ENCODE measurements at places on chromosomes 16 and 17.

GRCh38 chr17:29172589-29172988 lies 7.6 kb downstream of the MYO18A start:
- no peak for DNase-seq

DNA sequence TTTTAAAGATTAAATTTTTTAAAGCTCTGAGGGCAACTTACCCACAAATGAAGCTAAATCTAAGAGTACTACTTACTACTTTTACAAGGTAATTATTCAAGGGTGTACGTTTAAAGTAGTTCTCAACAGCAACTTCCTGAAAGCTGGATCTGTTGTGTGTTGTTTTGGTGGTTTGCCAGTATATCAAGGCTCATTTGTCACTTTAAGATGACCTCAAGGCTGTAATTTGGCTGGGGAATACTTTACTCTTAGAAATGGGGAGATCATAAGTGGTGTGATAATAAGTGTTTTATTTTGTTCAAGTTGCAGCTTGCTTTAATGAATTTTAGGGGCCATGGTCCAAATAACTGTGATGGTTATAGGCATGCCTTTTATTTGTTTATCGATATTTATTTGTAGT lies 30.4 kb downstream of the AP2B1 start:
- no peak for DNase-seq

GRCh38 chr17:81164371-81165245 lies 699 bp upstream of the PVALEF start:
- no peak for DNase-seq

- no peak for DNase-seq
Observed at GRCh38 chr16:25966172-25967097, 274.7 kb downstream of the HS3ST4 start.

DNA sequence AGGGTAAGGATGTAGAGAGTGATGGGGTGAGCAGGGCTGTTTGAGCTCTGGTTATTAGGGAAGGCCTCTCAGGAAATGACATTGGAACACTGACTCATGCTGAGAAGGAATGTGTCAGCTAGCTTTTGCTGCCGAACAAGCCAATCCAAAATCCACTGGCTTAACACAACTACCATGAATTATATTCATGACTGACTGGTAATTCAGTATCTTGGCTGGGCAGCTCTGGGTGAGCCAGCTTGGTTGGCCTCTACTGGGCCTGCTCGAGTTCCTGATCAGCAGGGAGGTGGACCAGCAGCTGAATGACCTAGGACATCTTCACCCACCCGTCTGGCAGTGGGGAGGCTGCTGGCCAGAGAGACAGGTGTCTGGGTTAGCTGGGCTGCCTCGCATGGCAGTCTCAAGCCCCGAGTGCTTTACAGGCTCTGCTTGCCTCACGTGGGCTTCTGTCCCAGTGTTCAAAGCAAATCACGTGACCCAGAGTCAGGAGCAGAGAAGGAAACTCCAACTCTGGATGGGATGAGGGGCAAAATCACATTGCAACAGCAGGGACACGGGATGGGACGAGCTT lies 209.4 kb downstream of the KATNIP start:
- DNase-seq: no peak

DNA sequence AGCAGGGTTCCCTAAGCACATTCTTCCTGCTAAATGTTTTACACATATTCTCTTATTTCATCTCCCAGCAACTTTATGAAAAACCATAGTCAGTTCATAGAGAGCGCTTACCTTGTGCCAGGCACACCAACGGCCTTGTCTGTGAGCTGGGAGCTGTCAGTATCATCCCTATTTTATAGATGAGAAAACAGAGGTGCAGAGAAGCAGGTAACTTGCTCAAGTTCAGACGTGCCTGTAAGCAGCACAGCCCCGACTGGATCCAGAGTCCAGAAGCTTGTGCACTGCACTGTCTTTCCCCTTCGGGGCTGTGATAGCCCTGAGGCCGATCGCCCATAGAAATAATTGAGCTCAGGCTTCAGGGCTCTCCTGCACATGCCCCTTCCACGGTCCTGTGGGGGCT lies 6.2 kb downstream of the AQP8 start:
- DNase-seq: no peak

DNA sequence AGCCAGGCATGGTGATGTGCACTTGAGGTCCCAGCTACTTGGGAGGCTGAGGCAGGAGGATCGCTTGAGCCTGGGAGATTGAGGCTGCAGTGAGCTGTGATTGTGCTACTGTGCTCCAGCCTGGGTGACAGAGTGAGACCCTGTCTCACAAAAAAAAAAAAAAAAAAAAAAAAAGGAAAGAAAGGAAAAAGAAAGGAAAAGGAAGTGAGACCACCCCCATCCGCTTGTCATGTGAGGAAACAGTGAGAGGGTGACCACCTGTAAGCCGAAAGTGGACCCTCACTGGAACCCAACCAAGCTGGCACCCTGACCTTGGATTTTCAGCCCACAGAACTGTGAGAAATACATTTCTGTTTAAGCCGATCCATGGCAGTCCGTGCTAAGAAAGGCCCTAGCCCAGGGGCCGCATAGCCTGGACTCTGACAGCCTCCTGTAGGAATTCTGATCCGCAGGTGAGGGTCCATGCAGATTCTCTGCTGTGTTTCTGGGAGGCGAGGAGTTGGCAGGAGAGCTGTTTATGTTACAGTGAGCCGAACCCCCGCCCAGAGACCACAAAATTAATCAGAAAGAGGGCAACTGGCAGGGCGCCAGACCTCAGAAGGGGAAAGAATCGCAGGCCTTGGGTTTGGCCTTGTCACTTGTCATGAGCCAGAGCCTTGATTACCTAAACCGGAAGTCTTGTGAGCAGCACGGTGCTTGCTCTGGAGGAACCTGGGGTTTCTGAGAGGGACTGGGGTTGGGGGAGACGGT lies 945 bp downstream of the SGSH start:
- peak; percentile 92 for DNase-seq

DNA sequence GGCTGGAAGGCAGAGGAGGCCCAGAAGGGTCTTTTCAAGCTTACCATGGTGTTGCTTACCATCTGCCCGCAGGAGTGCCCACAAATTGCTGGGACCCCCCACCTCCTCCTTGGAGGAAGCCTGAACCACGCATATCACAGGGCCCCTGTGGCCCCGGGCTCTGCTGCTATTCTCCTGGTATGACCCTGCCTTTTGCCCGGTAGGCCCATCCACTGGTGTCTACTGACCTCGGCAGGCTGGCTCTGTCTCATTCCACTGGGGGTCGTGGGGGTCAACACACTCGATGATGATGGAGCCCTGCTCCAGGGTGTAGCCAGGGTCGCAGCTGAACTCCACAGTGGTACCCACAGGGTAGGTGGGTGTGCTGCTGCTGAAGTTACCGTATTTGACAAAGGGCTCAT lies 8.2 kb upstream of the PHF12 start:
- no peak for DNase-seq

DNA sequence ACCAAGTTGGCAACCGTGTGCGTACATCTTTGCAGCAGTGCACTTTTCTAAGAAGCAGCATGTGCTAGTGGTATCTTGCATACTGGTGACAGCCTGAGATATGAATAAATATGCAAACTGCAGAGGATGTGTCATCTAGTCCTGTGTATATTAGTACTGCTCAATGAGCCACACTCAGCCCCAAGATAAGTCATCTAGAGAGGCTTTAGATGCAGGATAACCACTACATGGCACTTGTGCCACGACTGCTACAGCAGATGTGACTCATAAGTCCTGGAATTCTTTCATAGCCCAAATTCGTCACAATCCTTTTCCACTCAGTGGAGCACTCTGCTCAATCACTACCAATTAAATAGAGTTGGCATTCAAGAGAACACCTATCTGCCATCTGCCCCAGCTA lies 171.5 kb downstream of the AXIN2 start:
- no peak for DNase-seq

GRCh38 chr16:13005721-13006247 lies 104.4 kb downstream of the SHISA9 start:
- DNase-seq: no peak

DNA sequence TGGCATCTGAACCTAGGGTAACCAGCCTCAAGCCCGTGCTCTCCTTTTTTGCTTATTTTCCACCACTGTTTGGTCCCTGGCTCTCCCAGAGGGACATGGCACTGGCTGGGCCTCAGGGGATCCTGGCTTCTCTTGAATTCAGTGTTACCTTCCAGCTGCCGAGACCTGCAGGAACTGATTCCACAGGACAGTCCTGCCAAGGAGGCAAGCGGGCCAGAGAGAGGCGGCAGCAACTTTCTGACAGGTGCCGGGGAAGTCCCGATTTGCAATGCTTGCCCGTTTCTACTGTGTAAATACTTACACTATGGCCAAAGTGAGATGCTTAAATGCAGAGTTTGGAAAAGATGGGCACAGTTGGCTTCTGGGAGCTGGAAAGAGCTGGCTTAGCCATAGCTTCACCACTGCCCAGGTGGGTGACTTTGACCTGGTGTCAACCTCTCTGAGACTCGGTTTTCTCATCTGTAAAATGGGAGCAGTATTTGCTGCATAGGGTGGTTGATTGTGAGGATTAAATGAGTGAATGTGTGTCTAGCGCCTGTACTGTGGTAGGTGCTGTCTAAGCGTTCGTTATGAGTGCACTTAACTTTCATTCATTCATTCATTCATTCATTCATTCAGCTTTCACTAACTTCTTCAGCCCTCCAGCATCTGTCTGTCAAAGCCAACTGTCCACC lies 124.9 kb downstream of the CMIP start:
- DNase-seq: no peak

DNA sequence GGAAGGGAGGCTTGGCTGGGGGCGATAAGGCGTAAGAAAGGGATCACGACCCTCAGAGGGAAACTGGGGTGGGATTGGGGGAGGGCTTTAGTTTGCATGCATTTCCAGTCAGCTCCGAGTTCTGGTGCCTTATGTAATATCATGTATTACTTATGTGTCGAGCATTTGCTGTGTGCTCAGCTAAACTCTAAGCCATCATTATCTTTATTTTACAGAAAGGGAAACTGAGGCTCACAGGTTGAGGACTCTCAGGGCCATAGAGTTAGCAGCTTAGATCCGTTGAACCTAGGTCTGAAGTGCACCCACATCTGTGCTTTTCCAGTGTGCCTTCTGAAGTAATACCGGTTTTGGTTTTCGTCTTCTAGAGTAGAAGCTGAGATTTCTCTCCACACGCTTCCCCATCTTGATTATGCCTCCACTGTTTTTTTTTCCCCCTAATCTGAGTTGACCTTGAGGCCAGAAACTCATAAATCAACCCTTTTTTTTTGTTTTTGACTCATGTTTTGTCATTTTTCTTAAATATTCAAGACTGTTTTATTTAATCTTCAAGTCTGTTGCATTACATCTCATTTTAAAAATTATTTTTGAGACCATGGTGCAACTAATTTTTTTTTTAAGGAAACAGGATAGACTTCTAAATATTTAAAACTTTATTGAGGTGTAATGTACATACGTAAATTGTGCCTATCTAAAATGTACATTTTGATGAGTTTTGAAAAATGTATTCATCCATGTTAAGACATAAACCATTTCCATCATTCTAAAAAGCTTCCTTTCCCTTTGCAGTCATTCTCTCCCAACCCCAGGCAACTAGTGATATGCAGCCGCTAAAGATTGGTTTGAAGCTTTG lies 741 bp downstream of the CYB5B start:
- DNase-seq: no peak

- no peak for DNase-seq
Observed at GRCh38 chr16:51150888-51151320, at the start of gene SALL1. Gene SALL1 (minus strand): TSS chr16:51151270. CDS start chr16:51151241, 29 bp downstream.

GRCh38 chr17:68381076-68381900 lies 76.0 kb downstream of the WIPI1 start:
- no peak for DNase-seq

DNA sequence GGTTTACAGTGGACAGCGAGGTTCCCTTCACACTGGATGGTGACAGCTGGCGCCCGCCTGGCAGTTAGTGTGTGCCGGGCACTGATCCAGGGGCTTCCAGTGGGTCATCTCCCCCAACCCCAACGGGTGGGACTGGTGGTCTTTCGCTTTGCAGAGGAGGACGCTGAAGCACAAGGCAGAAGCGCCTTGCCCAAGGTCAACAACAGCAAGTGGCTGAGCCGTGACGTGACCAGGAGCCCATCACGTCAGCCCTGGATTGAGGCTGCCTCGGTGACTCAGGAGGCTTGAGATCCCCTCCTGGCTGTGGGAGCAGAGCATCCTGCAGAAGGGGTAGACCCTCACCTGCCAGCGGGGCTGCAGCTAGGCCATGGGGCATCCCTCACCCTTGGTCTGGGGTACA lies 215.3 kb downstream of the RBFOX3 start:
- no peak for DNase-seq

GRCh38 chr17:78611607-78612006 lies 34.4 kb upstream of the DNAH17 start:
- DNase-seq: no peak

DNA sequence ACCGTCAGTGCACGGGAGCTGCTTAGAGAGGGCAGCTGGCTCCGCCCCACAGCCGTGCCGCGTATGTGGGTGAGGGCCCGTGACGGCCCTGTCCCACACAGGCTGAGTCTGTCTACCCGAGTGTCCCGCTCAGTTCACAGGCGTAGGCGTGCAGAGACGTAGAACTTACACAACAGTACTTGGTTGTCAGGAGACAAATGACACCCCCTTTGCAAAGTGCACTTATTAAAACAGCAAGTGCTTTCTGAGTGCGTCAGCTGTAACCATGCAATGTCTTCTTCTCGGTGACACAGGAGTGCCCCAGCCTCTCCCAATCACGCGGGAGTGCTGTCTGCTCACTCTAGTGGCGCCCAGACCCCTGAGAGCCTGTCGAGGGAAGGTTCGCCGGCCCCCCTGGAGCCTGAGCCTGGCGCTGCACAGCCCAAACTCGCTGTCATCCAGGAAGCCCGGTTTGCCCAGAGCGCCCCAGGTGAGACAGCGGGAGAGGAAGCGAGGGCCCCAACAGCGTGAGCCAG lies 64.2 kb downstream of the FOXK2 start:
- no peak for DNase-seq

DNA sequence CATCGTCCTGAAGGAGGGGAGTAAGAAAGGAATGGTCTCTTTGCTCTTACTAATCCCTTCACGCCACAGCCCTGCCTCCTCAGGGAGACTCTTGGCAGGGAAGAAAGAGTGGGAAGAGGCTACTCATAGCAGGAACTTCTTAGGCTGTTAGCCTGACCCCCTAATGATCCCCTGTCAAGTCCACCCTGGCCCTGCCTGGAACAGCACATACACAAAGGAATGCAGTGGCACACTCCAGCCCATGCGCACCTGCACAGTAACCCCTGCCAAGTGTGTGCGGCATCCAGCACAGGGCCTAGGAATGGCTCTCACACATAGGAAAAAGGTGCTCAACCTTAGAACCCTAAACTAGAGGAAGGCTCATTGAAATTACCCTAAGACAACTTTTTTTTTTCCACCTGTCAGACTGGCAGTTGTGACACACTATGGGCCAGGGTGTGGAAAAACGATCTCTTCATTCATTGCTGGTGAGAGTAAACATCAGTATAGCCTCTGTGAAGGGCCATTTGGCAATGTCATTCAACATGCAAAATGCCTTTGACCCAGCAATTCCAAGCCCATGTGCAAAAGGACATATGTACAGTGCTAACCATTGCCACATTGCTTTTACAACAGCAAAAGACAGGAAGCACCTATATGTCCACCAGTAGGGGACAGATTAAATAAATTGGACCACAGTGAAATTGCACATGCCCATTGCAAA lies 50.1 kb downstream of the PIMREG start:
- no peak for DNase-seq

- DNase-seq: no peak
Observed at GRCh38 chr16:65334081-65334480, 212.2 kb upstream of the CDH11 start.
